Ammon's horn (tissue), 1 donor: ENCODE measurements at places on chromosomes 12 and 14.
A peak's percentile ranks its signal among the peaks of the same experiment; 100 is the strongest.

DNA sequence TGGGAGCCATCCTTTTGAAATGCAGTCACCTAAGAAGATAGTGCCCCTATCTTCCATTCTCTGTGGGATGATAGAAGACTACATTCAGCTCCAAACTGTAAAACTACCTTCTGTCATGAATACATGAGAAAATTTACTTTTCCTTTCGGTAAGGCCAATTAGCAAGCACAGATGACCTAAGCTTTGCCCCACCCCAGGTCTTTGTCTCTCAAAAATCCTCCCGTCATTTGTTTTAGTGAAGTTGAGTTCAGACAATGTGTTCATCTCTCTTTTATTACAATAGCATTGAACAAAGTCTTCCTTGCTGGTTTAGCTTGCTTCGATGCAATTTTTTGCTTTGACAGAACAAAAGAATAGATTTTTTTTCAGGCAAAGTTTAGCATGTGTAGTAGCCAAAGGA, 18.2 kb upstream of the FSCB start:
- DNase-seq, result no peak

DNA sequence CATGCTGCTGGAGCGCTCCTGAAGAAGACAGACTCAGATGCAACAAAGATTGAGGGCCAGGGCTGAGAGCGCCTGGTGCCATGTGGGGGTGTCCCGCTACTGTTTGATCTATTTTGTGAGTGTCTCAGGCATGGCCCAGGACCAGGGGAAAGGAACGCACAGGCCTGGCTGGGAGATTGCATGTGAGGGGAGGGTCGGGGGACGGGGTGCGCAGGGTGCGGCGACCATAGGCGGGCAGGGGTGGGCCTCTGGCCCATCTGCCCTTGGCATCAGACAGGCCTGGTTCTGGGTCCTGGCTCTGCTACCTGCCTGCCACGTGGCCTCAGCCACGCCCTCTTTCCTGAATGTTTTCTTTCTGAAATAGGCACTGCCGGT, 47.5 kb downstream of the BEGAIN start:
- DNase-seq, result no peak

GRCh38 chr12:105948331-105948730, 190.4 kb downstream of the NUAK1 start:
- no peak for DNase-seq

GRCh38 chr12:53097207-53097563, 282 bp upstream of the IGFBP6 start:
- no peak for DNase-seq

GRCh38 chr12:1324910-1325309, 269.5 kb downstream of the FBXL14 start:
- DNase-seq, result no peak

DNA sequence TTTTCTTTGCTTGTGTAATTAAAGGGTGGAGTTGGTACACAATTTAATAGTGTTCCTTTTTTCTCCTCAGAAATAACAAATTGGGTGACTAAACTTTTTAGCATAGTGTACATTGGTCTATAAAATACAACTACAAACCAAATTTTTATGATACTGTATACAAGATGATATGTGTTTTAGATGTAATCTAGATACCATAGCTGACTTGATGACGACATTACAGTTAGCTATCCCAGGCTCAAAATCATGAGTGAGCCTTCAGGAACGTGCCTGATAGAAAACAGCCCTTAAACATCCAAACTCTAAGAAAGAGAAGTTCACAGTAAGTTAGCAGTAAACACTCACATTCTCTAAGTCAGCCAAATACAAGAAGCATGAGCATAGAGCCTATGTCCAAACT, 99.0 kb upstream of the SSTR1 start:
- DNase-seq, result no peak

- DNase-seq, result no peak
Observed at GRCh38 chr14:104316723-104317491, 178.5 kb downstream of the KIF26A start.

GRCh38 chr14:70098250-70098809, 90.4 kb downstream of the SLC8A3 start:
- DNase-seq, result peak; percentile 47
